ENCODE measurements at places on chromosomes 5 and 9.

- DNase-seq: no peak
Observed at GRCh38 chr9:98356326-98356725, 100.9 kb upstream of the TBC1D2 start.

- no peak for DNase-seq
Observed at GRCh38 chr5:135662683-135663082, 83.9 kb upstream of the CXCL14 start.

- no peak for DNase-seq
Observed at GRCh38 chr5:115297031-115297430, 577 bp upstream of the CCDC112 start.

GRCh38 chr5:149364719-149365118 lies 6.9 kb downstream of the PCYOX1L start:
- DNase-seq: no peak
